ENCODE measurements at places on chromosomes 2 and 18.

DNA sequence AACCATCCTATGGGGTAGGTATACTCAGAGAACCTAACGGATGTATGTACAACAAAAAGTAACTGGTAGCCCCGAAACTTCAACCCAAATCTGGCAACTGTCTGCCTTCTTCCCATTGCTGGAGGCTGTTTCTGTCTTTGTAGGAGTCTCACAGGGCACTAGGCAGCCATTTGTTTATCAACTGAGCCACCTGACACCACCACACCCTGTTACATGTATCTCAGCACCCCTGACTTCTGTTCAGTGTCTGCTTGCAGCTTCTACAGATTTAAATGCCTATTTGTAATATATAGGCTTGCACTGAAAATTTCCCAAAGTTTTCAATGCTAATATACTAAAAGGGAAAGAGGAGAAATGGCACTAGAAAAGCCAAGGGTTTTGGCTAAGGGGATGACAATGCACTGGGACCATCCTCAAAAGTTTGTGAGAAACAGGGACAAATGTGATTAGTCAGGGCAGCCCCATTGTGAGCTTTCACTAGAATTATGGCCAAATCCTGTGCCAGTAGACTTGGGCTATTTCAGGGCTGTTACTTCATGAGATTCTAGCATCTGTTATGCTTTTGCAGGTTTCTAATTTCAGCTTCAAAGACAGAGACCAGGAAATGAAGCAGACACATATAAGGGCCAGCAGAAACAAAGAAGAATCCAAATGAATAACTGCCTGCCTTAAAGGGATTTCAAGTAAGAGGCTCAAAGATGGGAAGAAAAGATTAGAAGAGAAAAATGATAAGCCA lies 103.3 kb downstream of the MYO5B start:
- DNase-seq, result no peak

DNA sequence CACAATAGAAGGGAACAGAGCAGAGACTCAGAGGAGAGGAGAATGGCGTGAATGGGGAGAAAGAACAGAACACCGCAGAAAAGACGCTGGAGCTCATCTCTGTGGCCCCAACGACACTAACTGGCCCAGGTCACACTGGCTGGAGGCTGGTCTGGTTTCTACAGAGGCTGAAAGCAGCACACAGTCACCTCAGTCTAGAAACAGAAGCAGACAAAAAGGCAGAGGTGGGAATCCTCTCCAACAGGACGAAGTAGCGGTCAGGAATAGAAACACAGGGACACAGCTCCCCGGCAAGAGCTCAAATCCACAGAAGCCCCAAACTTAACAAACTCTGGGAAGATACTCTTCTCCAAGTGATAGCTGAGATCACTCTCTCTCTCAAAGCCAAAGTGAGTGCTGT lies 9.2 kb downstream of the SLC66A2 start:
- DNase-seq, result no peak

- no peak for DNase-seq
Measured at GRCh38 chr2:3483227-3483985, 35.9 kb downstream of the ADI1 start.

- DNase-seq, result no peak
Measured at GRCh38 chr2:230657906-230658305, 54.7 kb upstream of the CAB39 start.

DNA sequence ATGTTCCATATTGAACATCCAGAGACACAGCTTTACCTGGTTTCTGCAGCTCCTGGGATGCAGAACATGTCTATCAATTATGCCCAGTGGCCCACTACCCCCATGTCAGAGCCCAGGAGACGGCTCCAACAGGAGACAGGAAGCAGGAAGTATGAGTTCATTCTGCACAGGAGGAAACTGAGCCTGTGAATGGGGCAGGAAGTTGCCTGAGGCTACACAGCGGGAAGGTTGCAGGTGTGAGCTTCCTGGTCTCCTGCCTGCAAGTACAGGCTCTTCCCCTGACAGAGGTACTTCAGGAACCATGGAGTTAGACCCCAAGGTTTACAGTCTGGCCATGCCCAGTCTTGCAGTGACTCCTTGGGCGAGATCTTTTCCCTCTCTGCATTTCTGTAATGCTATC lies 2.8 kb upstream of the BOK start:
- no peak for DNase-seq

DNA sequence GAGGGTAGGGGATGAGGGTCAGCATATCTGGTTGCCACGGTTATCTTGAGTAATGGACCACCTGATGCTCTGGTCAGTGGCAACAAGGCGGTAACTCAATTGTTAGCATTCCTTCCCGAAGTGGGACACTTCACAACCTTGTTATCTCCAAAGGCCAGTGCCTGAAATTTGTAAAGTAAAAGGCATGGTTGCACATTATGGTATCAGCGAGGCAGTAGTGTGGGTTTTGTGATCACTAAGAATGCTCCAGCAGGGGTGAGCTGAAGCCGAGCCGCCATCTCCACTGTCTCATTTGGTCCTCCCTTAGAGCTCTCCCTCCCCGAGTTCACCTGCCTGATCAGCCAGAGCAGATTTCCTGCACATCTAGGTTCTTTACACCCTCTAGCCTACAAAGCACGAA lies 50.5 kb upstream of the LGALSL start:
- no peak for DNase-seq

DNA sequence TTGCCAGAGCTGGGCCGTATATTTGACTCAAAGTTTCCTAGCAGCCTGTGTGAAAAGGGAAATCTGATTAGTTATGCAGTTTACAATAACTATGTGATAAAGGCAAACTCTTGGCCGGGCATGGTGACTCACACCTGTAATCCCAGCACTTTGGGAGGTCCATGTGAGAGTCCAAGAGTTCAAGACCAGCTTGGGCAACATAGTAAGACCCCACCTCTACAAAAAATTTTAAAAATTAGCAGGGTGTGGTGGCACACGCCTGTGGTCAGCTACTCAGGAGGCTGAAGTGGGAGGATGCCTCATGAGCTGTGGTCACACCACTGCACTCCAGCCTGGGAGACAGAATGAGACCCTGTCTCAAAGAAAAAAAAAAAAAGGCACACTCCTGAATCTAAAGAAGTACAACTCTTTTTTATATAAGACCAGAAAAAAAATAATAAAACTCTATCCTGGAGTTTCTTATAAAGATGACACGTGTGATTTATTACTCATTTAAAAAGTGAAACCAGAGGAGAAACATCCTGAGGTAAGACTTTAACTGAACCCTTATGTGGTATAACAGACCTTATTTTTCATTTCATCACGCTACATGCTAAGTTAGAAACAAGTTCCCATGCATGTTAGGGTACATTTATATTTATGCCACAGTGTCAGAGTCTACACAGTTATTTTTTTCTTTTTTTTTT lies 32.6 kb upstream of the KCMF1 start:
- DNase-seq, result no peak

GRCh38 chr2:144876013-144876412 lies 356.1 kb upstream of the ZEB2 start:
- DNase-seq, result no peak

GRCh38 chr2:241959751-241960269 lies 90.3 kb downstream of the RTP5 start:
- no peak for DNase-seq

DNA sequence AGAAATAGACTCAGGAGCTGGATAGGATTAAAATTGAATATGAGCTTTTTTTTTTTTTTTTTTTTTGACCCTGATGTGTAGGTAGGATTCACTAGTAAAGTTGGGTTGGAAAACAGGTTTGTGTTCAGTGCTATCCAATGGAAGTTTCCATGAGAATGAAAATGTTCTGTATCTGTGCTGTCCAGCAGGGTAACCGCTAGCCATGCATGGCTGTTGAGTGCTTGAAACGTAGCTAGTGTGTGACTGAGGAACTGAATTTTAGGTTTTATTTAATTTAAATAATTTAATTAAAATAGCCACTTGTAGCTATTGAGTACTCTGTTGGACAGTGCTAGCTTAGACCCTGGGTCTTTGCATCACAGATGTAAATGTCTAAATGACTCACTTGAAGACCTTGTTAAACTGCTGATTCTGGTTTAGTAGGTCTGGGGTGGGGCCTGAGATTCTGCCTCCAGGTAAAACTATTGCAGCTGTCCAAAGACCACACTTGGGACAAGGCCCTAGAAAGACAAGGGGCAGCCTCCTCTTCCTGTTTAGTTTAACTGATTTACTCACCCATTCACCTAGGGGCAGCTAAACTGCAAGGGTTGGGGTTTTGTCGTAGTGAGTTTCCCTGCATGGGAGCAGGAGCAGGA lies 84.7 kb upstream of the STON1 start:
- no peak for DNase-seq

DNA sequence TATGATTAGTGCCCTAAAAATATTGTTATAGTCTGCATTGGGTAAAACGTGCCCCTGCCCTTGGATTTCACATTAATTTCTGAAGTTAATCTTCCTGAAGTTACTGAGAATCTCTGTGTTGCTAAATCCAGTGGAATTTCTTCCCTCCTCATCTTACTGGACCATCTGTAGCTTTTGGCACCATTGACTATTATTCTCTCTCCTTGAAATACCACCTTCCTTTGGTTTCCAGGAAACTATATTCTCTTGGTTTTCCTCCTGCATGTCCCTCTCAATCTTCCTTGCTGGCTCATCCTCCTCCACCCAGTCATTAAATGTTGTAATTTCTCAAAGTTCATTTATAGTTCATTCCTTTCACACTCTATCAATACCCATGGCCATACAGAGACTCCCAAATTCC lies 110.6 kb upstream of the SLC35G4 start:
- no peak for DNase-seq

GRCh38 chr18:23277399-23277798 lies 142.1 kb downstream of the CABLES1 start:
- no peak for DNase-seq

DNA sequence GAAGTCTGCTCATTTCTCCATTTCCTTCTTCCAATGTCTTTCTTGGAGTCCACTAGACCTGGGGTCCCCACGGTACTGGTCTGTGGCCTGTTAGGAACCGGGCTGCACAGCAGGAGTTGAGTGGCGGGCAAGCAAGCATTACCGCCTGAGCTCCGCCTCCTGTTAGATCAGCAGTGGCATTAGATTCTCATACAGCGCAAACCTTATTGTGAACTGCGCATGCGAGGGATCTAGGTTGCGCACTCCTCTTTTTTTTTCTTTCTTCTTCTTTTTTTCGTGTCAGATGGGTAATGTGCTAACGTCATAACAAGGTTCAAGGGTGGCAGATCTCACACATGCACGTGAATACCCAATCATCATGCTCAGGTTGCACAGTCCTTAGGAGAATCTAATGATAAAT lies 53.1 kb upstream of the DLX2 start:
- DNase-seq, result no peak

GRCh38 chr18:37845498-37845897 lies 279.9 kb upstream of the CELF4 start:
- DNase-seq, result no peak

DNA sequence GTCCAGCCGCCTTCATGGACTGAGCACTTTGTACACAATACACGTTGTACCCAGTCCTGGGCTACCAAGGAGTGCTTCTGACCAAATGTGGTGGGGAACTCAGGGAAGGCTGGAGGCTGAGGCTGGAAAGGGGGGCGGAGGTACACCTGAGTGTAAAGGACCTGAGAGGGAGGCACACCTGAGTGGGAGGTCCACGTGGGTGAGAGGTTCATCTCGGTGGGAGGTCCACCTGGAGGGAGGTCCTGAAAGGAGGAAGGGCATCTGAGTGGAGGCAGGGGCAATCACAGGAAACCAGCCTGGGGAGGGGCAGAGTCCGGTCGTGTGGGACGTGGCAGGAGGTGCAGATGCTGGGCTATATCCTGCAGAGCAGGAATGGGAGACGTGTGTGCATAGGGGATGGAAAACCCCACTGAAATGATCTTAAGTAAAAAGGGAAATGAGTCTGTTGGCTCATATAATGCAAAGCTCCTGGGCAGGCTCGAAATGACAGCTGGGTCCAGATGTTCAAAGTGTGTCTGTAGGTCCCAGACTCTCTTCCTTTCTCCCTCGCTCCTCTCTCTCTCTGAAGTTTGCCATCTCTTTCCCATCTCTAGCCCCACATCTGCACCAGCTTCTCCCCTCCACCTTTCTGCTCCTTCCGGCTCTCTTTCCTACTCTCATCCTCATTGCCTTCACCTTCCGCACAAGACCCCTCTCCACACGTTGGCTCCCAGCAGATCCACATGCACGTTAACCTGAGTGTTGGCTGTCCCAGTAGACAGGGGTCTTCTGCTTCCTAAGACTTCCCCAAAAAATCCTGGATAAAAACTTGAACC lies 137.7 kb downstream of the PXDN start:
- DNase-seq, result no peak

DNA sequence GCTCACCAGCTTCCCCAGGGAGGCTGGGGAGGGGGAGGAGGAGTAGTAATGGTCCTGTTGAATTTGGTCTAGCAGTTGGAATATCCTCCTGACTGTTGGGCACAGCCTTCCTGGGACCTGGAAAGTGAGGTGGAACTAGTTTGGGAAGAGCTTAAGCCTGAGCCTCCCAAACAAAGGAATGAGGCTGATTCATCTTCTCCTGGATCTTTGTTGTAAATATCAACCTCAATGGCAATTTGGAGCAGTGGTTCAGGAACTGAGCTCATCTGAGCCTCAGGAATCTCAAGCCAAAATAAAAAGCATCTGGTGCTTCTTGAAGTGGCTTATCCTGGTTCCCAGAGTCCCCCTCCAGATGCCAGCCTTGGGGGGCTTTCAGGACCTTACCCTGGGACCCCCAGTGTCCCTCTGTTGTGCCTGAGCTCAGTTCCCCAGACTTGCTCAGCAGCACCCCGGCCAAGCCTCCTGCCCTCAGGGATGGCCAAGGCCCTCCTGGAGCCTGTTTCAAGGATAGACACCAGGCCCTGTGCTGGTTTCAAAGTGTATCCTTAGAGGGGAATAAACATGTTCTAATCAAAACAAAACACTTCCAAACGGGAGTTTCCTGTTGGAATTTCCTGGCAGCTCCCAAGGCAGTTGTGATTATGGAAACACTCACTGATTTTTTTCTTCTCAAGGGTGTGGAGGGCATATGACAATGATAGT lies 112.6 kb downstream of the DDX1 start:
- no peak for DNase-seq

- DNase-seq, result no peak
Measured at GRCh38 chr2:69184224-69184623, 171.2 kb downstream of the ANTXR1 start.

DNA sequence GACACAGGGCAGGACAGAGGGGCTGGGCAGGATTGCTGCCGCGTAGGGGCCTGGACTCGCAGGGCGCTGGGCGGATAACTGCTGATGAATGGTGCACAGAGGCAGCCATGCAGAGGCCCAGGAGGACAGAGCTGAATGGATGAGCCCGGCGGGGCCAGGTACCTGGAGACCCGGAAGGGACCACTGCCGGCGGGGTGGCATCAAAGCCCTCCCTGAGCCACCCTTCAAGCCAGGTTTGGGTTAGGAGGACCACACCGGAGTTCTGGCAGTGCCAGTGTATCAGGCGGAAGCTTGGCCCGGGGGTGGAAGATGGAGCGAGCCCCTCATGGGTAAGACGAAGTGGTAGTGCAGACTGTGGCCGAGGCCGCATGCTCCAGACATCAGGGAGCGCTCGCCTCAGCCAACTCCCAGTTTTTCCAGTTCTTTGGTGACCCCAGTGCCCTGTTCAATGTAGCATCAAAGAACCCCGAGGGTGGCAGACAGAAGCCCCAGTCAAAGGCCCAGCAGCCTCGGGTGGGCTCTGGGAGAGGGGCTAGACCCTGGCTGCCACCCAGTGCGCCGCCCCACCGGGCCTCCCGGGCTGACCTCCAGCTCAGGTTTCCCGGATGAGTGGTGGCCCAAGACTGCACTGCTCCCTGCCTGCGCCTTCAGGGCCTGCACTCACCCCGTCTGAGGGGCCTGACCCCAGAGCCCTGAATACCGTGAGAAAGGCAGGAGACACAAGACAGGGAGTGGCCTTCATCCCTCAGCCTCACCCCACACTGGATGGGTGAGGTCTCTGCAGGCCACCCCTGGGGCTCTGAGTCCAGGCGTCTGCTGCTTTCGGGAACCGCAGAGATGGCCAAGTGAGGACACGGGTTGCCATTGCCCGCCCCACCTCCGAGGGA lies 50.9 kb downstream of the ACAA2 start:
- DNase-seq, result no peak
